NCI-H1092 (cell line): ENCODE measurements at places on chromosomes 3 and 15.

- DNase-seq, result no peak
These were observed 111.1 kb upstream of the FOXB1 start for GRCh38 chr15:59892985-59893384.

GRCh38 chr3:66816090-66816761, 181.9 kb upstream of the KBTBD8 start:
- peak; percentile 3 for DNase-seq

DNA sequence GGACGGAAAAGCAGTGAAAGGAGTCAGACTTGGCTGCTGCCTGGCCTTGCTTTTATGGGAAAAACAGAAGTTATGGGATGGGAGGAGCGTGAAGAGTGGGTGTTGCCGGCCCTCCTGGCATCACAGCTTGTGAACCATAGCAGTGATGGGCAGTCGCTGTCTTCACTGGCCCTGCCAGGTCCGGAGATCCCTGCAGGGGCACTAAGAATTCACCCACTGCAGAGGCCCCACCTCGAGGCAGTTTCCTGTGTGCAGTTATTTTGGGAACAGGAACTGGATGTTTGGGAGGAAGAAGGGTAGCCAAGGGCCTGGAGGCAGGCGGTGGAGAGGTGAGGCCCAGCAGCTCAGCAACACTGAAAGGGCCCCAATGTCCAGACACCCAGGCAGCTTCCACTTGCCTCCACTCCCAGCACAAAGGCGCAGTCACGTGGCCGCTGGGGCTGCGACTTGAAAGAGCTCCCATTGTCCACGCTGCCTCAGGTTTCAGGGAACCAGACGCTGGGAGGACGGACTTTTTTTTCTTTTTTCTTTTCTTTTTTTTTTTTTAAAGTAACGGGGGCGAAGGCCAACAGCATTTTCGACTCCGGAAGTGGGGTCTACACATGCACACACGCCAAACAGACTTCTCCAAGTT, 255.6 kb downstream of the ZNF621 start:
- peak; percentile 49 for DNase-seq

- DNase-seq, result no peak
These were observed 103.9 kb downstream of the SHQ1 start for GRCh38 chr3:72744330-72744729.

DNA sequence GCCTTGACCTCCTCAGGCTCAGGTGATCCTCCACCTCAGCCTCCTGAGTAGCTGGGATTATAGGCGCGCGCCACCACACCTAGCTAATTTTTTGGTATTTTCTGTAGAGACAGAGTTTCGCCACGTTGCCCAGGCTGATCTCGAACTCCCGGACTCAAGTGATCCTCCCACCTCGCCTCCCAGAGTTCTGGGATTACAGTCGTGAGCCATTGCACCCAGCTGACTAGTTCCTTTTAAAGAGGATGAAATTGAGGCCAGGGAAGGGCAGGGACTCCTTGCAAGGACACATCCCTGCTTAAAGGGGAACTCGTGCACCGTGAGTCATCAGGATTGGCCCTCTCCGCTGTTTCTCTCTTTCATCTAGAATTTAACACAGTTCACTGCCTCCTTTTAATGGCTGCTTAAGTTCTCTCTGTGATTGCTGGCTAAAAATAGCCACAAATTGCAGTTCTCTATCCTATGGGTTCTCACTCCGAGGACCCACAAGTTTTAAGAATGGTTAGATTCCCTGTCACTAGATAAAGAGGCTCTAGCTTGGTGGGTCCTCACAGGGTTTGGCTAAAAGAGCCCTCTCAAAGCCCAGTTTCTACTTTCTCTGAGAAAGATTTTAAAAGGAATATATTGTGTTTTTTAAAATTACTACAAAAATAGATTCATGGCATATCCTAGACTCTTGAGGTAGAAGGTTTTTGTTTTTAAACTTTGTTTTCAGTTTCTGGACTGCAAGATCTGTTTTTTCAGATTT, 1.4 kb downstream of the CRTAP start:
- DNase-seq, result no peak

- no peak for DNase-seq
These were observed 254.3 kb upstream of the ICE2 start for GRCh38 chr15:60733196-60733595.

DNA sequence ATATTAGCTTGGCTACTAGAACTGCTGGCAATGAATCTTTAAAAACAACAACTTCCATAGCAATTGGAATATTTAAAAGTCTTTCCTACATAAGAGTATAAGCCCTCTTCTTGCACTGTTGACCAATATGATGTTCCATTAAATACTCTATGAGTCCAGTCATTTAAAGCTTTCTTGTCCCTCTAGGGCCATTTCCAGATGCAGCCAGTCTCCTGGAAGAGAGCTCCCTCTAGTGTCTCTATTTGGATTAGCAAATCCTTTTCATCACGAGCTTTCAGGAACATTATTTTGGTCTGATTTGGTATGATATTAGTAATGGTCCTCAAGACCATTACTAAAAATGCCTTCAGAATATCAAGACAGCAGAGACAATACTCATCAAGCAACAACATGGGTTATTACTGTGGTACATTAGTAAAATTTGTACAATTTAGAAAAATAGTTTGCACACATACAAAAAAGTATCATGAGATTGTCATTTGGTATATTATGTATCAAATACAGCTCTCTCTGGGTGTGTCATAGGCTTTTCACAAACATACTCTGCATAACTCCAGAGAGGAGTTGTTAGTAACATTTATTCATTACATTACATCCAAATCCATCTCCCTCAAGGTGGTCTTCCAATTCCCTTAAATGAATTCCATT, 101.3 kb downstream of the DPH6 start:
- no peak for DNase-seq

DNA sequence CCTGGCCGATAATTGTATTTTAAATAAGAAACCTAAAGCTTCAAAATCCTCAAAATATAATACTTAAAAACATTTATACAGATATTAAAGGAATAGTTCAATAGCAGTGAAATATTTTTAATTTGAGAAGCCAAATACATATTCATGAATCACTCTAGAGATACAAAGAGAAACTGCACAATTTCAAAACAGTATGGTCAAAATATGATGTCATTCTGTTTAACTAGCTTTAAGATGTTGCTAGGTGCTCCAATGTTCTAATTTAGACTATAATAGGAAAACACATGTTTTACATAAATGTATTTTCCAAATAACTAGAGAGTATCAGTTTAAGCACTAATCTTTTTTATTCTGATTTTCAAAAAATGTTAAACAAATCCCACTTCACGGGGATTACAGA, 10.3 kb upstream of the NRROS start:
- no peak for DNase-seq

GRCh38 chr3:124115279-124115678, 123.4 kb upstream of the ROPN1 start:
- DNase-seq, result no peak

GRCh38 chr3:133966954-133967353, 62.8 kb downstream of the SLCO2A1 start:
- no peak for DNase-seq

GRCh38 chr15:39624806-39625205, 43.9 kb downstream of the THBS1 start:
- no peak for DNase-seq

GRCh38 chr15:90340345-90340744, 11.7 kb upstream of the ZNF774 start:
- no peak for DNase-seq

GRCh38 chr15:71888797-71889196, 78.4 kb downstream of the NR2E3 start:
- DNase-seq, result no peak

- no peak for DNase-seq
These were observed 19.0 kb upstream of the ACOX2 start for GRCh38 chr3:58556001-58556400.

- DNase-seq, result no peak
These were observed 54.3 kb downstream of the SLC4A7 start for GRCh38 chr3:27429909-27430308.

DNA sequence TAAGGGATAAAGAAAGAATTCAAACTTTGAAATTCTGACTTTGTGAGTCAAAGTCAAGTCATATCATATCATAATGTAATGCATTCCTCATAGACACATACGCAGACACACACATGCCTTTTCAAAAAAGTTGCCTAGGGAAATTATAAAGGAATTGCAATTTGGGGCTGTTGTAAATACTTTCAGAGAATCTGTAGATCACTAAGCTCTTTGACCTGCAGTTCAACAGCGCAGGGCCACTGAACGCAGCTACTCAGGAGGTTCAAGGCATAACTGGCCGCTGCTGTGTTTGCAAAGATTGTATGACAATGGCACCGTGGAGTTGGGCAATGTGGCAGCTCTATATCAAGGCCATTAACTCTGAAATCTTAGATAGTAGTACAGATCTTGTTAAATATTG, 188.4 kb upstream of the THRB start:
- no peak for DNase-seq

GRCh38 chr3:126982126-126982470, 817 bp upstream of the PLXNA1 start:
- no peak for DNase-seq

- no peak for DNase-seq
These were observed 5.4 kb downstream of the FBXL22 start for GRCh38 chr15:63602595-63602994.

DNA sequence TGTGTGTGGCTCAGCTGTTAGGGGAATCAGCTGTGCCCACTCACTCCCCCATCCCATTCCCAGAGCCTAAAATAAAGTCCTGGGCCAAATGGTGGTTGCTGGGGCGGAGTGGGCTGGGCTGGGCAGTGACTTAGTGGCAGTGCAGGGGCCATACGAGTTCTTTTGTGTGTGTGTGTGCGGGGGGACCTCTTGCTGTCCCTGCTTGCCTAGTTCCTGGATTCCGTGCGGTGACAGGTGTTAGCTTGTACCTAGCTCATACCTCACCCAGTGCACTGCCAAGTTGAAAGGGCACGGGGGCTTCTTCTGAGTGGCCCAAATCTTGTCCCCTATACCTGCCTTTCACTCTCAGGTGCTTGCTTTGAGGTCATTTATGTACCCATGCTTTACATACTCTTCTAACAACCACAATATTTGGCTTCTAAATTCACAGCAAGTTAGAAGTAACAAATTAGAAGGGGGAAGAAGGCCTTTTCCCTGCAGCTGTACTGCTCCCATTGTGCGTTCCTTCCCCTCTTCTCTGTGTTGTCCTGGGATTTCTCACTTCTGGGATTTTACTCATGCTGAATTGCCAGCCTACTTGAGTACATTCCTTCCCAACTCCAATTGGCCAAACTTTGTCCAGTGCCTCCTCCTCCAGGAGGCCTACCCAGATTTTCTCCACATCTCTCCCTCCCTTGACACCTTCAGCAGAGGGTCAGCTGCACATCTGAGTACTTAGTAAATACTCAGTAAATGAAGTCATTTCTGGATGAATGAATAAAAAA, 66.3 kb upstream of the POLG start:
- no peak for DNase-seq

DNA sequence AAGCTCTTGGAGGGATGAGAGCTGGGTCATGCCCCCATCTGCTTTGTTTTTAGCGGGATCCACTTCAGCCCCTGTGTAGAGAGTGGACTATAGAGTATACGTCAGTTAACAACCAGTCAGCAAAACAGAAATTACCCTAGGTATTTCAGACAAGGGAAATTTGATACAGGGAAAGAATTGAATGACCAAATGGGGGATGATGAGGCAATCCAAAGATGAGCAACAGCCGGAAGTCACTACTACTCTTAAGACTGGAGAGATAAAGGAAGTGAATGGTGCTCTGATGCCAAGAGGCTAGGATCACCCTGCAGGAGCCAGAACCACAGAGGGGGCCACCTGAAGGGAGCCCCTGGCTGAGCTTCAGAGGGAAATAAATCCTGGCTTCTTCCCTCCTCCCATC, 1.7 kb upstream of the GPR62 start:
- no peak for DNase-seq

- no peak for DNase-seq
These were observed 299.1 kb upstream of the MCTP2 start for GRCh38 chr15:93932164-93932776.

DNA sequence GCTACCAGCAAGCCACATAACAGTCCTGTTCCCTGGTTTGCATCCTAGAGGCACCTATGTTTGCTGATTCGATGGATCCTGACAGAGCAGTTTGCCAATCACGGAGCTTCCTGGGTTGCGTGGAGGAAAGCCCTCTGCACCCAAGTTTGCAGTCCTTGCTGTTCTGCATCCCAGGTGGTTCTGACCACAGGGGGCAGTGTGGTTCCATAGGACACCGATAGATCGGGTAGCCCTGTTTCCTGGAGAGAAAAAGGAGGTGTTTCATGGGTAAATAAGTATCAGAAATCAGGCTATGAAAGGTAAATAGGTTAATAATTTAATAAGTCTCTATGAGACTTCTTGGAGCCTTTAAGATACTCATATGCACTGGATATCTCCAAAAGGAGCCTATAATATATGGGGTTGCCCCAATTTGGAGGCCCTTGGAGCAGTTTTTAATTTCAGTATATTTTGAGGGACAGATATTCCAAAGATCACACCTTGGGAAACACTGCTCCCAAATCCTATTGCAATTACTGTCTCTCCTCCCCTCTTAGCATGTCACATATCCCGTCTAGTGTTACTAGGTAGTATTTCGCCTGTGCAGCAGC, 194.6 kb upstream of the TPM1 start:
- DNase-seq, result no peak

DNA sequence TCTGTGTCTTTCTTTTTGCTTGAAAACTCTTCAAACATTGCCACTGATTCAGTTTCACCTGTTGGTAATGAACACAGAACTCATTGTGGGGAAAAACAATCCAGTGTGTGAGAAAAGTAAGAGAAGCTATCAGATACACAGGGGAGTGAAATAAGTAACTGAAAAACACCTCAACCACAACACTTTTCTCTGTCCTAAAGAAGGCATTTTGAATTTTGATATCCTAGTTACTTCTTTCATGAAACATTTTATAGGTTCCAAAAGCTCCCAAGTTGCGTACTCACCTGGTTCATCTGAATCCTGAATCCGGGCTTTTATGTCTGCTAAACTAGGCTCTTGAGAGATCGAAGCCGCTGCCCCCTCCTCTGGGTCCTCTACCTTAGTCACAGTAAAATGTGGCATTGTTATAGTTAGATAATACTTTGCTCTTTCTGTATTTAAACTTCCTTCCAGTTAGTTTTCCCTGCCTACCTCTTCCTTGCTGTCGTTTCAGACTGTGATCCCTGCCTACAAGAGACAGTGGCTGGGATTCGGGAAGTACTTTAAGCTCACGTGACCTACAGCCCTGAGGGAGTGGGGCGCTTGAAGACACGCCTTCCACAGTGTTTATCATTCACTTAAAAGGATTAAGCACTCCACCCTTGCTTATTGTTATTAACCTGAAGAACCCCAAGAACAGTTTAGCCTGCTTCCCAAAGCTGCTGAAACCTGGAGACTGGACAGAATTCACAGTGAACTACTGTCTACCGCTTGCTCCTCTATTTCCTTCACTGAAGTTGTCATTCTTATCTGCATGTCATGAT, 19.1 kb downstream of the SLC12A6 start:
- DNase-seq, result no peak

DNA sequence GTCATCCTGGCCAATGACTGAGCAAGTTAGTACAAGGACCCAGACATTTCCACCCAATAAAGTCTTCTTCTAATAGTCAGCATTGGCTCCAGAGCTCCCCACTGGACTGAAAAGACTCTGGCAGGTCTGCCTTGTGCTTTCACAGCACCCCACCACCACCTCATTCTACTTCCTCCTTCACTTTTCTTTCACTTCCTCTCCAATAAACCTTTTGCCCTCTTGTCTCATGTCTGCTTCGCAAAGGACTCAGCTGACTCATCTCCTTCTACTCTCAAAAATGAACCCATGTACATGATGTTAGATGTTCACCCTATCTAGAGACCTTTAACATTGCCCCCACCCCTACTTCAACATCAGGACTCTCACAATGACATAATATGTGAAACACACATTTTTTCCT, 181.0 kb upstream of the PPP2R3A start:
- no peak for DNase-seq

- DNase-seq, result no peak
These were observed 6.4 kb downstream of the UBP1 start for GRCh38 chr3:33433843-33434242.

- DNase-seq, result no peak
These were observed 33.5 kb upstream of the TBC1D21 start for GRCh38 chr15:73839699-73840377.
